Left ventricle myocardium inferior (tissue), 1 donor: ENCODE measurements at places on chromosomes 5 and 9.

DNA sequence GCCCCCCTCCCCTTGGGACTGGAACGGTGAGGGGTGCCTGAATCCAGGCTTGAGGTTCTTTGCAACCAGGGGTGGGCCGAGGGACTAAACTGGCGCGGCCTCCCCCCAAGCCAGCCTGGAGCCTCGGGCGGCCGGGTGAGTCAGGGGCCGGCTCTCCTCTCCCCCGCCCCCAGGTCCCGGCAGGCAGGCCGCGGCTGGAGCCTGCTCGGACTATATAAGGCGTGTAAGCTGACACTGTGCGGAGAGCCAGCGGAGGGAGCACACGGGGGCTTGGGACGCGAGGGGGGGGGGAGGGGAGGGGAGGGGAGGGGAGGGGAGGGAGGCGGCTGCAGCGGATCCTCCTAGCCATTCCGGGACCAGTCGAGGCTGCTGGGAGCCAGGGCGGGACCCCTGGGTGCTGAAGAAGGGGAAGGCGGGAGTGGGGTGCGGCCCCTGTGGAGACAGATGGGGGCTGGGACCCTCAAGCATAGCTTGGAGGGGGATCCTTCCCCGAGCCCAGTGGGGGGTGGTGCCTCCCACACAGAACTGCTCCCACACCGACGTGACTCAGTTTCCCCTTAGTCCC lies 595 bp downstream of the PDLIM7 start:
- H3K27ac ChIP-seq: peak overlapping the region; percentile 95
- H3K36me3 ChIP-seq: peaks cover 14% of the 10 kb centered on the region
- peaks cover 84% of the 10 kb centered on the region for H3K4me1 ChIP-seq
- DNase-seq: peak; percentile 69
- H3K27me3 ChIP-seq: no peaks in the 10 kb centered on the region

DNA sequence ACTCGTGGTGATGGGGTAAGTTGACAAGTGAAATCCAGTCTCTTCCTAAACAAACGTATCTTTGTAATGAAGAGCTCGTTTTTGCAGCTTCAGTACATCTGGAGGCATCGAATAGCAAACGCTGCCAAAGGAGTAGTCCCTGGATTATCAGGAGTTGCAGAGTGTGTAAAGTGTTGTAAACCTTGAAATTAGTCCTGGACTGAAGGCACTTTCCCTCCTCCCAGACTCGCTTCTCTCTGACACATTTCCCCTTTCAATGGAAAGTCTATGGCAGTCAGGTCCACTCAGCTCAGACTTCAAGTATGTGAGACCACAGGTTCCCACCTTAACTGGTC lies 1.5 kb upstream of the PBX3 start:
- DNase-seq: no peak
- H3K27ac ChIP-seq: peak overlapping the region; percentile 90
- H3K27me3 ChIP-seq: no peaks in the 10 kb centered on the region

- no peak overlapping the region for H3K27ac ChIP-seq
- no peak overlapping the region for H3K4me3 ChIP-seq
- no peak for DNase-seq
These were observed 156.5 kb upstream of the TMEM161B start for GRCh38 chr5:88425124-88425523.

GRCh38 chr5:38569180-38569579 lies 12.7 kb upstream of the LIFR start:
- no peaks in the 10 kb centered on the region for H3K36me3 ChIP-seq
- DNase-seq: no peak
- H3K27me3 ChIP-seq: no peaks in the 10 kb centered on the region
- H3K4me3 ChIP-seq: no peak overlapping the region
- H3K27ac ChIP-seq: no peak overlapping the region

- H3K27ac ChIP-seq: no peak overlapping the region
- peaks cover 30% of the 10 kb centered on the region for H3K36me3 ChIP-seq
- peaks cover 36% of the 10 kb centered on the region for H3K4me1 ChIP-seq
- no peak for DNase-seq
- H3K27me3 ChIP-seq: no peaks in the 10 kb centered on the region
These were observed 398.0 kb downstream of the RAB3C start for GRCh38 chr5:58980890-58981289.

DNA sequence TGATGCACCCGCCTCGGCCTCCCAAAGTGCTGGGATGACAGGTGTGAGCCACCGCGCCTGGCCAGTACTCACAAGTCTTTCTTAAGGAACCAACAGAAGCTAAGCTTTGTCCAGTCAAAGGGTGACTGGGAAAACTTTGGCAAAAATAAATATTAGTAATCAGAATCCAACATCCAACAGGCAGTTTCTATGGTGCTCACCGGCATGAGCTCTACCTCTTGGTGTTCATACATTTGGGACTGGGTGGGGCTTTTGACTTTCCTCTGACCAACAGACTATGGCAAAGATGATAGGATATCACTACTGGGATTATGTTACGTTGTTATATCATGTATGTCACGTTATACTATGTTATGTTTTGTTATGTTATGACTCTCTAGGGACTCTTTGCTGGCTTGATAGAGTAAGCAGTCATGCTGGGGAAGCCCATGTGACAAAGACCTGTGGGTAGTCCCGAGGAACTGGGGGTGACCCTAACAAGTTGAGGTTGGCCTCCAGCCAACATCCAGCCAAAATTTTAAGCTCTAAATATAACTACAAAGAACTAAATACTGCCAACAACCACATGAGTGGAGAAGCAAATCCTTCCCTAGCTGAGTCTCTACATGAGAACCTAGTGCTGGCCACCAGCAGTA lies 6.0 kb downstream of the RASGEF1C start:
- H3K4me3 ChIP-seq: no peak overlapping the region
- H3K27me3 ChIP-seq: peaks cover 70% of the 10 kb centered on the region
- no peak overlapping the region for H3K27ac ChIP-seq
- no peak for DNase-seq

GRCh38 chr5:142944140-142944539 lies 174.0 kb downstream of the ARHGAP26 start:
- no peak for DNase-seq
- no peaks in the 10 kb centered on the region for H3K27me3 ChIP-seq
- no peaks in the 10 kb centered on the region for H3K36me3 ChIP-seq
- H3K4me1 ChIP-seq: peaks cover 65% of the 10 kb centered on the region
- H3K27ac ChIP-seq: no peak overlapping the region

- peaks cover 39% of the 10 kb centered on the region for H3K4me1 ChIP-seq
- H3K27me3 ChIP-seq: no peaks in the 10 kb centered on the region
- DNase-seq: peak; percentile 58
- H3K36me3 ChIP-seq: peaks cover 11% of the 10 kb centered on the region
These were observed 725 bp downstream of the NDUFB6 start for GRCh38 chr9:32571969-32572899.

DNA sequence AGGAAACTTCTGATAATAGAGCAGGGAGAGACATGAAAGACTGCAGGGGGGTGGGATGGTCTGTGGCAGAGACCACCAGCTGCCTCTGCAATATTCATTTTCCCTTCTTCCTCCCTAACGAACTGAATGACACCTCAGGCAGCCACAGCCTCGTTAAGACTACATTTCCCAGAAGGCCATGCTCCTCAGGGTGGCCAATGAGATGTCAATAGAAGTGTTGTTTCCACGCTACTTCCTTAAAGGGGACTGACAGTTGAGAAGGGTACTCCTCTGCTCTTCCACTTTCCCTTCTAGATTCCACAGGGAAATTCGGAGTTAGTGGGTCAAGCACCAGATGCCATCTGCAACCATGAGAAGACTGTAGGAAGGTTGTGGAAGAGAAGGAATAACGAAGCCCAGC lies 52.0 kb upstream of the DAPK1 start:
- DNase-seq: no peak
- H3K4me3 ChIP-seq: no peak overlapping the region
- no peaks in the 10 kb centered on the region for H3K27me3 ChIP-seq
- no peak overlapping the region for H3K27ac ChIP-seq

- H3K4me1 ChIP-seq: peaks cover 36% of the 10 kb centered on the region
- H3K27ac ChIP-seq: no peak overlapping the region
- H3K4me3 ChIP-seq: no peak overlapping the region
- no peaks in the 10 kb centered on the region for H3K36me3 ChIP-seq
- no peak for DNase-seq
- H3K27me3 ChIP-seq: peaks cover 4% of the 10 kb centered on the region
These were observed 68.0 kb upstream of the IRX4 start for GRCh38 chr5:1950708-1951103.

DNA sequence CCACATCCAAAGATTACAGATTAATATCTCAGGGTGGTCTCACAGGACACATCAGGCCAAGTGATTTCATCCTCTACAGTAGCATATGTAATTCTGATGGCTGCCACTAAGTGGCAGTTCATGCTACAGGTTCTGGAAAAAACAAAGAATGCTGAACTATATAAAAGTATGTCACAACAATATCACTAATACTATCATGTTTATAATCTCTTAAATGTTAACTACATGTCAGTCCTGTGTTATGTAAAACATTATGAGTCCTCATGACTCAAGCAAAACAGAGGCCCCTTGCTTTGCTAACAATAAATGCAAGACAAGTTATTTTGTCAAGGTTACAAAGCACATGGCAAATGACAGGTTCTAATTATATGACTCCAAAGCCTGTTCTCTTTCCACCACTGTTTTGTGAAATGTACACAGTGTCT lies 233.2 kb downstream of the FBXL17 start:
- no peaks in the 10 kb centered on the region for H3K36me3 ChIP-seq
- H3K4me1 ChIP-seq: peaks cover 3% of the 10 kb centered on the region
- H3K27ac ChIP-seq: peak overlapping the region; percentile 7
- DNase-seq: no peak
- H3K27me3 ChIP-seq: no peaks in the 10 kb centered on the region

DNA sequence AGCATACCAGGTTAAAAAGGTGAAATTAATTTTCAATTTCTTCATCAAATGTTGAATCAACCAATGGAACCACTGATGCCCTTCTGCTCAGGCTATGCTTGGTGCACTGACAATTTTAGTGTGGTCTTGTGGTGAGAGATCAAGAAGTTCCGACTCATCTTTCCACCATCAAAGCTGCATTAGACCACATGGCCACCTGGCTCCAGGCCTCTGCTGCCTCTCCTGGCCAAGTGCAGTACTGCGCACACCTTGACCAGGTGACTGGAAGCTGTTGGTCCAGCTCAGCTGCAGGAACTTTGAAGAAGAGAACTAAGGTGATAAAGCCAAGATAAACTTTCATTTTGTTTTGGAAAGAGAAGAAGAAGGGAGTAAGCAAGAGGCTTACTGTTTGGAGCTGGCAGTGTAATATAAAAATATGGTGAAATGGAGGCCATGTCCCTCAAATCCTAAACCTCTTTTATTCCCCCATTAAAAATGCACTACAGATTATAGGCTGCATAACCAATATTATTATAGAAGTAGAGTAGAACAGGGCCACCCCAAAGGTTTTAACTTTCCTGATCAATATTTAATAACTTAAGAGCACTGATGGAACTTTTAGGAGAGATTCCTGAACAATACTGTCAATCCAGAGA lies 315.5 kb upstream of the C9orf72 start:
- no peak overlapping the region for H3K4me3 ChIP-seq
- no peaks in the 10 kb centered on the region for H3K4me1 ChIP-seq
- DNase-seq: no peak
- no peak overlapping the region for H3K27ac ChIP-seq
- no peaks in the 10 kb centered on the region for H3K27me3 ChIP-seq
- H3K36me3 ChIP-seq: no peaks in the 10 kb centered on the region

- no peaks in the 10 kb centered on the region for H3K36me3 ChIP-seq
- H3K27me3 ChIP-seq: no peaks in the 10 kb centered on the region
- H3K27ac ChIP-seq: no peak overlapping the region
- no peak overlapping the region for H3K4me3 ChIP-seq
- no peak for DNase-seq
These were observed 898.5 kb upstream of the SEMA6A start for GRCh38 chr5:117473165-117473564.

- no peaks in the 10 kb centered on the region for H3K27me3 ChIP-seq
- H3K27ac ChIP-seq: peak overlapping the region; percentile 71
- H3K4me1 ChIP-seq: peaks cover 32% of the 10 kb centered on the region
- H3K4me3 ChIP-seq: no peak overlapping the region
These were observed 360.0 kb downstream of the OSTF1 start for GRCh38 chr9:75448281-75448680.

DNA sequence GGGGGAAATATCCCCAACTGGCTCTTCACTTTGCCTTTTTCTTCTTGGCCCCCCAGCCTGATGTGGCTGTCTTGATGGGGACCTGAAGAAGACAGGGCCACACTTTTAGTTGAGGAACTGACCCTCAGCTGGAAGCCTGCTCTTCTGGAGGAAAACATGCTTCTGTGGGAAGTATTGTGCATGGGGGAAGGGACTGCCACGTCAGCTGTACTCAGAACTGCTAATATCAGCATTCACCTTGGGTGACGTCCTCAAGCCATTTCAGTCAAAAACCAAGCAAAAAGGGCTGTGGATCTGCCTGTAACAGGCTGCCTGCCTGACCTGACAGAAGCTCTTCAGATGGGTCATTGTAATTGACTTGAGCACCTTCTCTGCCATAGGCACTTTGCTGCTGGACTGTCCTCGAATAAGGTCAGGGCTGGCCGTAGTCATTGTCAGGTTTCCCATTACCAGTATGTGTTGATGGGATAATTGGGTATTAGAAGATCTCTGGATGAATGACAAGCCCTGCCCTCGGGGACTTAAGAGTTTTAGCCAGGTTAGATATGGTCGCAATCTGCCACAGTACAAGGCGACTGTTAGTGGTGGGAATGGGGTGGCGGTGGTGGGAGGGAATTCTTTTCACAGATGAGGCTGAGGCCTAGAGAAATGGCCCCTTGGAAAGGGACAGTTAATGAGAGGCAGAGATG lies 10.4 kb downstream of the RAI14 start:
- no peak for DNase-seq
- H3K36me3 ChIP-seq: no peaks in the 10 kb centered on the region
- no peak overlapping the region for H3K4me3 ChIP-seq
- peaks cover 17% of the 10 kb centered on the region for H3K4me1 ChIP-seq
- no peaks in the 10 kb centered on the region for H3K27me3 ChIP-seq

- DNase-seq: no peak
- H3K4me3 ChIP-seq: no peak overlapping the region
- H3K4me1 ChIP-seq: no peaks in the 10 kb centered on the region
These were observed 182.4 kb downstream of the DIRAS2 start for GRCh38 chr9:90460220-90460619.

DNA sequence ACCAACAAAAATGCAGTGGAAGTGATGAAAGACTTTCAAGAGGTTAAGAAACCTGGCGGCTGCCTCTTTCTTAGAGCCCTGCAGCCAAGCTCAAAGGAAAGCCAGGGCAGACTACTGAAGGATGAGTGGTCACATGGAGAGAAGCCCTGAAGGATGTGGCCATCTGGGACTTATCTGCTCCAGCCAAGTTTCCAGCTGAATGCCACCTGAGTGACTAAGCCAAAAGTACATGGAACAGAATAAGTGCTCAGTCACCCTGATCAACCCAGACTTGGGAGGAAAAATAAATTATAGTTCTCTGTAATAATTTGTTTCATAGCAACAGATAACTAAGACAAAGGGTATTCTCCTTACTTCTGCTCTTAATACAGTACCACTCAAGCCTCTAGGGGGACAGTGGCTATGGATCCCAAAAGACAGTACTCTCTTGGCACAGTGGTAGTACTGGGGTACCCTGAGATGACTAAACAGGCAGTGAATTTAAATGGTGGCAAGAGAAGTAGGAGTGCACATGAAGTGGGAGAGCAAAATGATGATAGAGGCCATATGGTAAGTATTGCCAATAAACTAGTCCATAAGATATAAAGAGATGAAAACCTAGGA lies 182.3 kb downstream of the ELAVL2 start:
- no peaks in the 10 kb centered on the region for H3K4me1 ChIP-seq
- H3K4me3 ChIP-seq: no peak overlapping the region
- H3K27me3 ChIP-seq: no peaks in the 10 kb centered on the region
- no peak for DNase-seq
- no peaks in the 10 kb centered on the region for H3K36me3 ChIP-seq

- no peak overlapping the region for H3K27ac ChIP-seq
- peaks cover 32% of the 10 kb centered on the region for H3K27me3 ChIP-seq
- H3K36me3 ChIP-seq: no peaks in the 10 kb centered on the region
- no peak overlapping the region for H3K4me3 ChIP-seq
- no peak for DNase-seq
- H3K4me1 ChIP-seq: peaks cover 9% of the 10 kb centered on the region
These were observed 268.2 kb downstream of the HSPA4 start for GRCh38 chr5:133319905-133320520.
